ENCODE measurements at places on chromosomes 1 and 21.

GRCh38 chr1:18511149-18511873, 30.6 kb downstream of the KLHDC7A start:
- DNase-seq = no peak

DNA sequence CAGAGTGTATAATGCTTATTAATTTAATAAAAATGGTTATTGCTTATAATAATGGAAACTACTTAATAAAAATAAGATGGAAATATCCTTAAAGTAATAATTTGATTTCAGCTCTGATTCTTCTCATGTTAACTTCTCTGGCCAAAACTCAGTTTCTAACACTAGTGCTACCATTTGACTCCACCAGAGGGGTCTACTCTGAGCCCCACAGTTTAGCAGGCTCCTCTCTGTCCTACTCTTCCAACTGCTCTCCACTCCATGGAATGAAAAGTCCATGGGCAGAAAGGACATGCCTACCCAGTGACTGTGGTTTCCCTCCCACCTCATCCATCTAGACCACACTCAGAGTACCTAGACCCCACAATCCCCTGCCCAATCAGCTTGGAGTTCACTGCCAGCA, 489.1 kb upstream of the CAMK1G start:
- no peak for DNase-seq

- no peak for DNase-seq
These were observed 933.4 kb downstream of the PLA2G4A start for GRCh38 chr1:187762118-187762517.

DNA sequence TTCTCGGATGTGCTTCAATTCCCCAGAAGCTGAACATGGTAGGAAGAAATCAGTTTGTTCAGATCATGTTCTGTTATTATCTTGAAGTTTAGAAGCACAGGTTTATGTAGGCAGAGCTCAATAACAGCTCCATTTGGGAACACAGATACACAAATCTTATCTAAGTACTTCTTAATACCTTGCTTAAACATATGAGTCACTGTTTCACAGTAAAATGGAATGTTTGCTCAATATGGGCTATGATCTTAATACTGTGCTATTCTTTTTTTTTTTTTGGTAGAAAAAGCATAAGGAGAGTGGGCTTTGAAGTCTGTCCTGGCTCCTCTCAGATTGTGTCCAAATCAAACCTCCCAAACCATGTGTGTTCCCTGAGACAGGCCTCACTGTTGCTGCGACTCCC, 13.4 kb downstream of the PROK1 start:
- no peak for DNase-seq

- no peak for DNase-seq
These were observed 23.9 kb upstream of the KCTD3 start for GRCh38 chr1:215543191-215543606.

DNA sequence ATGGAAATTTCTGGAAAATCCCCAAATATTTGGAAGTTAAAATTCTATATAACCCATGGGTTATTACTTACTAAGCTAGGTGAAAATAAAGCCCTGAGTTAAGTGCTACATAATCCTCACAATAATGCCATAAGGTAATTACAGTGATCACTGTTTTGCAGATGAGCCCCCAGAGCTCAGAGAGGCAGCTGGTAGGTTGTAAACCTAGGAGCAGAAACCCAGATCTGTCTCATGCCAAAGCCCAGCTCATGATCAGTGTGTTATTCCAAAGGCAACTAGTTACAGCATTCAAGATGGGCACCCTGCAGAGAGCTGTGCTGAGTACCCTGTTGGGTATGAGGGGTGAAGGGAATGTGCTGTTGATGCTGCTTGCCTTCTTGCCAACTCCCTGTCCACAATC, 10.8 kb upstream of the MYOG start:
- no peak for DNase-seq

DNA sequence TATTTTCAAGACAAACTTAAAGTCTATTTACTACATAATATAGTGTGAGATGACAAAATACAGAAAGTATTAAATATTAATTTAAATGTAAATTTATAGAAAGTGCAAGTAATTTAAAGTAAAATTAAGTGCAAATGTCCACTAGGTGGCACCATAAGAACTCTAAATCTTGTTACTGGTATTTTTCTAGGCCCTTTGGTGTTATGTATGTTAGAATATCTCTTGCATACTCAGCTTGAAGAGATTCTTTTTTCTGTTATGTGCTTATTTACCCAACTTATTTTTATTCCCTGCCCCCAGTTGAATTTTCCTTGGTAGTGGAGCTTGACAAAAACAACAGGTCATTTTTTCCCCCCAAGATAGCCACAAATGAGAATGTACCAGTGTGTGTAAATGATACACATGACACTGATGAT, 71.5 kb downstream of the RPS6KC1 start:
- peak; percentile 69 for DNase-seq

DNA sequence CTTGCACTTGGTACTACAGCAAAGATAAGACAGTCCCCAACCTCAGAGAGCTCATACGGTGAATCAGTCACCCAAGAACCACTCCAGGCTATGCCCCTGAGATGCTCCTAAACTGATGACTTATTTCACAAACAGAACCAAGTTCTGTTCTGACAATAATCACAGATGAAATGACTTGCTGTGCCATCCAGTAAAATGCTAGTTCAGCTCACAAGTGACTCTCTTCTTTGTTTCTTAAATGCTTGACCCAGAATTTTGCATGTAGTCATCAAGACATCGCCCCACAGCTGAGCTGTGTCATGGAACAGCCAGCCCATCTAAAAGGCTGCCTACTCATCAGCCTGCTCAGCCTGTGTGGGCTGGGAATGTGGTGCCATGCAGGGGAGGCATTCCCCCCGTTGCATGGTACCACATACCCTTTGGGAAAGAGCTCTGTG, 6.1 kb upstream of the SLC19A2 start:
- no peak for DNase-seq
